ENCODE measurements at places on chromosomes 5 and 9. TPM values are rescaled to one million over a fixed set of nuclear protein-coding genes. Genes with fewer than 3 reads are reported as not detected.

The PCDHB3 gene
- 2.9 TPM for polyA plus RNA-seq

The STPG3 gene
- 1.7 TPM for polyA plus RNA-seq

The PCDHGA6 gene
- 9.1 TPM for polyA plus RNA-seq

The C5orf52 gene
- polyA plus RNA-seq, result not detected

The SOWAHA gene
- polyA plus RNA-seq, result 5.2 TPM

The DOCK8 gene
- 12.1 TPM for polyA plus RNA-seq

The BARHL1 gene
- not detected for polyA plus RNA-seq

The ICE1 gene
- 38.9 TPM for polyA plus RNA-seq

The WNK2 gene
- polyA plus RNA-seq, result 22.8 TPM

The CAMK2A gene
- 5.2 TPM for polyA plus RNA-seq

The TPPP gene
- 4.3 TPM for polyA plus RNA-seq

The MELK gene
- 23.2 TPM for polyA plus RNA-seq

The CBY3 gene
- polyA plus RNA-seq, result 0.42 TPM

The KLF9 gene
- 8.6 TPM for polyA plus RNA-seq

The PCDHB4 gene
- polyA plus RNA-seq, result 1.5 TPM

The ZBTB43 gene
- polyA plus RNA-seq, result 16.6 TPM

The PDZD2 gene
- polyA plus RNA-seq, result 21.5 TPM

The ARL14EPL gene
- not detected for polyA plus RNA-seq

The CDH12 gene
- polyA plus RNA-seq, result 9.8 TPM

The FST gene
- 35.5 TPM for polyA plus RNA-seq

The TAF1L gene
- polyA plus RNA-seq, result not detected

The PTPA gene
- 99.2 TPM for polyA plus RNA-seq

The ZNF300 gene
- polyA plus RNA-seq, result 41.2 TPM

The TMEM232 gene
- polyA plus RNA-seq, result 9.3 TPM

The GNA14 gene
- polyA plus RNA-seq, result 17.3 TPM

The RXRA gene
- 56.0 TPM for polyA plus RNA-seq

The PCDHGB7 gene
- polyA plus RNA-seq, result 15.4 TPM

The SLC6A19 gene
- polyA plus RNA-seq, result 56.2 TPM

The CCDC69 gene
- 8.2 TPM for polyA plus RNA-seq

The SPINK7 gene
- polyA plus RNA-seq, result 0.14 TPM

The CCNJL gene
- 8.1 TPM for polyA plus RNA-seq

The TEX48 gene
- polyA plus RNA-seq, result not detected

The RLN2 gene
- 2.5 TPM for polyA plus RNA-seq

The IL5 gene
- polyA plus RNA-seq, result not detected

The MAST4 gene
- 15.2 TPM for polyA plus RNA-seq

The NSMF gene
- polyA plus RNA-seq, result 46.0 TPM

The FOXD4L6 gene
- not detected for polyA plus RNA-seq

The GHR gene
- 19.7 TPM for polyA plus RNA-seq

The ANKRD18A gene
- 3.0 TPM for polyA plus RNA-seq

The LCN9 gene
- polyA plus RNA-seq, result not detected

The EIF4E1B gene
- not detected for polyA plus RNA-seq

The TEK gene
- polyA plus RNA-seq, result 38.7 TPM

The SLCO6A1 gene
- not detected for polyA plus RNA-seq

The EFNA5 gene
- polyA plus RNA-seq, result 30.3 TPM

The C9orf153 gene
- 0.15 TPM for polyA plus RNA-seq

The TRIM7 gene
- 0.29 TPM for polyA plus RNA-seq

The SUSD3 gene
- polyA plus RNA-seq, result 7.3 TPM

The IFNB1 gene
- not detected for polyA plus RNA-seq

The NEUROG1 gene
- not detected for polyA plus RNA-seq

The AIF1L gene
- 374 TPM for polyA plus RNA-seq

The ABLIM3 gene
- 0.94 TPM for polyA plus RNA-seq

The PCDHB11 gene
- polyA plus RNA-seq, result 5.0 TPM

The ZFP2 gene
- polyA plus RNA-seq, result 8.9 TPM

The ERMP1 gene
- polyA plus RNA-seq, result 57.3 TPM

The ZNF782 gene
- polyA plus RNA-seq, result 8.0 TPM

The LRRC19 gene
- 18.1 TPM for polyA plus RNA-seq

The ENTPD2 gene
- 7.4 TPM for polyA plus RNA-seq

The FBXO38 gene
- 42.7 TPM for polyA plus RNA-seq

Data from right renal pelvis (tissue), 4 donors.